ENCODE measurements at places on chromosomes 13 and 19.

DNA sequence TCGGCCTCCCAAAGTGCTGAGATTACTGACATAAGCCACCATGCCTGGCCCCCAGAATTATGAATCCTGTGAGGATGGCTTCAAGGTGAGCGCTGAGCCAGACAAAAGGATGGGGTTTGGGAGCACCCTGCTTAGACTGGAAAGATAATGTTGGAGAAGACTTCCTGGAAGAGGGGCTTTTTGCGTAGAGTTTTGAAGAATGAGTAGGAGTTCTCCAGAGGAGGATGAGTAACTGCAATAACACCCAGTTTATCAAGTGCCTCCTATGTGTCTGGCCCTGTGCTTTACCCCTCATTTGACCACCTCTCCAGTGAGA lies 641 bp upstream of the GDF15 start:
- DNase-seq = no peak

GRCh38 chr19:52541608-52542007 lies 14.1 kb downstream of the ZNF808 start:
- no peak for DNase-seq

- no peak for DNase-seq
Observed at GRCh38 chr19:56566904-56567273, 379 bp upstream of the ZNF470 start.

DNA sequence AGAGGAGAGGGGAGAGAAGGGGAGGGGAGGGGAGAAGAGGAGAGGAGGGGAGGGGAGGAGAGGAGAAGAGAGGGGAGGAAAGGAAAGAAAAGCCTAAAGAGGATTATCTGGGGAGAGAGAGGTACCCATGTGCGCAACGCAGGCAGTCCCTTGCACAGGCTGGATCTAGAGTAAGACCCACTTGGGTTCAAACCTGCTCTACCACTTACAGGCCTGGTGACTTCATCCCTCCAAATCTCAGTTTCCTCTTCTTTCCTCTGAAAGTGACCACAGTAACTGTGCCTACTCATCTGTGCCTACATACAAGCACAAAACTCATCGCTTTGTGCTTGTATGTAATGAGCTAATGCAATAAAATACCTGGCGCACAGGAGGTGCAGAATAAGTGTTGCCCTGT lies 732 bp upstream of the MAP1S start:
- no peak for DNase-seq

GRCh38 chr19:11091703-11092153 lies 2.5 kb downstream of the LDLR start:
- DNase-seq = no peak

GRCh38 chr13:36515466-36515865 lies 83.2 kb downstream of the CCNA1 start:
- DNase-seq = no peak

GRCh38 chr19:47228937-47229675 lies 1.9 kb downstream of the BBC3 start:
- DNase-seq = no peak

DNA sequence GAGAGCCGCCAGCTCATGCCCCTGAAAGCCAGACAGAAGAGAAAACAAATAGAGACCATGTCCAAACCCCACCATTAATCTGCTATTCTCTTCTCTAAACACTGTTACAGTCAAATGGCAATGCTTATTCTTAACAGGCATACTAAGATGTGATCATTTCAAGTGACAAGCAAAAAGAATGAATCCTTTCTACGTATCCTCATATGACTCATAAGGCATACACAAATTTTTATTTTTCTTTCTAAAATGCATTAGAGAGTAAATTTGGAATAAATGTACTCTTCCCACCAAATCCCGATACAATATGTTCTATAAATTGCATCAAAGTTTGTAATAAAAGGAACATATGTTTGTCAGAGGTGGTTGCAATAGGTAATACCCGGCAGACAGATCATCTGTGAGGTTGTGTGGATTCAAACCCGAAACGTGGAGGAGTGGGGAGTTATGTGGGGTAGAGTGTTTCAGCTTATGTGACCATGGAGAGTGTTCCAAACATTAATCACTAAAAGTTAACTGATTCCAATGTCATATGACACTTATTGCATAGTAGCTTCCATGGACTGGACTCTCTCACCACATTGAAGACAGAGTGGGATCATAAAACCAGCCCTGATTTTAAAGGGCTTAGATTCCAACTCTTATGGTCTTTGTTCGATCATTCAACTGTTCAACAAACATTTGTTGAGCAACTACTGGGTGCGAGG lies 213.1 kb downstream of the DCLK1 start:
- no peak for DNase-seq

GRCh38 chr13:28099396-28100149 lies 803 bp downstream of the FLT3 start:
- no peak for DNase-seq

GRCh38 chr13:44667943-44668342 lies 91.8 kb upstream of the TSC22D1 start:
- no peak for DNase-seq

DNA sequence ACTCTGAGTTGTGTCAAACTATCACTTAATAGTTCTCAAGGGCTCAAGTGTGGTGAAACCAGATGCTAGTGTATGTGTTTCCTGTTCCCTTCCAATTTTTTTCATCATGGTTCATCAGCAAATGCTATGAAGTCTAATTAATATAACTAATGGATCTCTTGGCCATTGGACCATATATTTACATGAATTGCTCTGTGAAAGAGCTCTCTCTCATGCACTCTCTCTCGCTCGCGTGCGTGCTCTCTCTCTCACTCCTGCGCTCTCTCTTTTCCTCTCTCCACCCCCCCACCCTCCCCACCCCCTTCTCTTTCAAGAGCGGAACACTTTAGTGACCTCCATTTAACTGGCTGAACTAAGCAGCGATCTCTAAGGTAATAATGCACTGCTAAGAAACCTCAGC lies 547.0 kb upstream of the GPC6 start:
- DNase-seq = no peak

DNA sequence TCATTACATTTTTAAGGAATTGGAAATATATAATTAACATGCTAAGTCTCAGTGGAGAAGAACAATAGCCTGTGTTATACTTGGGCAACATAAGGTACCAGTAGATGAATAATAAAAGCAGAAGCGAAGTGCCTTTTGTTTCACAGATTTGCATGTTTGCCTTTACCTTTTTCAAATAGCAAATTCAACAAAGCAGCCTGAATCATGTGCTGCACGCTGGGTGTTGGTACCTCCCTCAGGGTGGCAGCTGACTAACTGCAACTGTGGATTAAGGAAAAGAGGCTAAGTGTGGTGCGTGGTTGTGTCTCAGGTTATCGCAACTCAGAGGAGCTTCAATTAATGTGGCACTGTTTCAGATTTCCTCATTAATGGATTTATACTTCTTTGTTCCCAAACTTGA lies 189.0 kb downstream of the LMO7 start:
- DNase-seq = no peak

Data from bone marrow (tissue), 2 donors.